ENCODE measurements at places on chromosomes 7 and 10. TPM values are rescaled to one million over a fixed set of nuclear protein-coding genes. Genes with fewer than 3 reads are reported as not detected.

The NEUROG3 gene
- total RNA-seq = not detected

The KCP gene
- 0.66 TPM for total RNA-seq

The ZNF485 gene
- 3.3 TPM for total RNA-seq

The CREB5 gene
- 48.1 TPM for total RNA-seq

The C10orf53 gene
- not detected for total RNA-seq

The EPC1 gene
- total RNA-seq = 14.7 TPM

The LHFPL3 gene
- total RNA-seq = not detected

The PPP1R17 gene
- total RNA-seq = not detected

The CRHR2 gene
- not detected for total RNA-seq

The SERPINE1 gene
- 260 TPM for total RNA-seq

The GALNT17 gene
- total RNA-seq = not detected

The PKD2L1 gene
- not detected for total RNA-seq

The STEAP4 gene
- total RNA-seq = 1.7 TPM

The RBP4 gene
- 0.44 TPM for total RNA-seq

The GIMAP4 gene
- 2.0 TPM for total RNA-seq

The NKX1-2 gene
- total RNA-seq = under 0.01 TPM

The DRGX gene
- total RNA-seq = not detected

The RAB19 gene
- not detected for total RNA-seq

The CYP17A1 gene
- not detected for total RNA-seq

The DOCK4 gene
- total RNA-seq = 29.5 TPM

The AGBL3 gene
- total RNA-seq = 0.83 TPM

The SPDYE9 gene
- total RNA-seq = under 0.01 TPM

The BMPER gene
- 11.2 TPM for total RNA-seq

The LRRTM3 gene
- total RNA-seq = not detected

The PIK3CG gene
- not detected for total RNA-seq

The ITPRID1 gene
- total RNA-seq = not detected

The ZCWPW1 gene
- 1.3 TPM for total RNA-seq

The HOXA3 gene
- total RNA-seq = 3.0 TPM

The ANKIB1 gene
- total RNA-seq = 58.6 TPM

The RAMP3 gene
- total RNA-seq = 0.58 TPM

The CLRN3 gene
- total RNA-seq = not detected

Measured in smooth muscle cell of trachea (primary cell).